ENCODE measurements at places on chromosomes 3 and 15.

GRCh38 chr3:99410789-99411311 is 227.5 kb upstream of the COL8A1 start:
- no peak for DNase-seq

DNA sequence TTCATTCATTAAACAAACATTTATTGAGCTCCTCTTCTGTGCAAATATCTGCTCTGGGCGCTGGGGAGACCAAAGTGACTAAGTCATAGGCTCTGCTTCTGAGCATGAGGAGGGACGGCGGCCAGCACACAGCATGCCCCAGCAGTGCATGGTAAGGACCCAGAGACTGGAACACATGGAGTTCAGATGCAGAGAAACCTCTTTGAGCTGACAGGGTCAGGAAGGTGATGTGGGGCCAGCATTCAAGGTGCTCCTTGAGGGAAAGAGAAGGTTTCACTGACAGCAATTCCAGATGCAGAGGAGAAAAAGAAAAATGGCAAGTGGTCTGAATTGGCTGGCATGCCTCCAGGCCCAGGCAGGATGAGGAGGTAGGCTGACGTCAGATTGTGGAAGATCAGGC is 234.5 kb downstream of the UACA start:
- DNase-seq, result no peak

DNA sequence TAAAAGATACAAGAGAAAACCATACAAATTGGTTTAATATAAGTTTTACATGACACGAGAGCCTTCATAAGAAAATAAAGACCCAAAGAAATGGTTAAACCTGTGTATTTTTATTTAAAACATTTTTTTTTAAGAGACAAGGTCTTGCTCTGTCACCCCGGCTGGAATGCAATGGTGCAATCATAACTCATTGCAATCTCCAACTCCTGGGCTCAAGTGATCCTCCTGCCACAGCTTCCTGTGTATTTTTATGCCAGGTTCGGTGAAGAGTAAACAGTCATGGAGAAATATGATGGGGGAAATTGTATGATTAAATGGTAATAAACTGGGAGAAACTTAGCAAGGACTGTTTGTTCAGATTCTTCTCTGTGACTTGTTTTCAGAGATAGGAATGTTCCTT is 441.0 kb downstream of the TUSC7 start:
- no peak for DNase-seq

DNA sequence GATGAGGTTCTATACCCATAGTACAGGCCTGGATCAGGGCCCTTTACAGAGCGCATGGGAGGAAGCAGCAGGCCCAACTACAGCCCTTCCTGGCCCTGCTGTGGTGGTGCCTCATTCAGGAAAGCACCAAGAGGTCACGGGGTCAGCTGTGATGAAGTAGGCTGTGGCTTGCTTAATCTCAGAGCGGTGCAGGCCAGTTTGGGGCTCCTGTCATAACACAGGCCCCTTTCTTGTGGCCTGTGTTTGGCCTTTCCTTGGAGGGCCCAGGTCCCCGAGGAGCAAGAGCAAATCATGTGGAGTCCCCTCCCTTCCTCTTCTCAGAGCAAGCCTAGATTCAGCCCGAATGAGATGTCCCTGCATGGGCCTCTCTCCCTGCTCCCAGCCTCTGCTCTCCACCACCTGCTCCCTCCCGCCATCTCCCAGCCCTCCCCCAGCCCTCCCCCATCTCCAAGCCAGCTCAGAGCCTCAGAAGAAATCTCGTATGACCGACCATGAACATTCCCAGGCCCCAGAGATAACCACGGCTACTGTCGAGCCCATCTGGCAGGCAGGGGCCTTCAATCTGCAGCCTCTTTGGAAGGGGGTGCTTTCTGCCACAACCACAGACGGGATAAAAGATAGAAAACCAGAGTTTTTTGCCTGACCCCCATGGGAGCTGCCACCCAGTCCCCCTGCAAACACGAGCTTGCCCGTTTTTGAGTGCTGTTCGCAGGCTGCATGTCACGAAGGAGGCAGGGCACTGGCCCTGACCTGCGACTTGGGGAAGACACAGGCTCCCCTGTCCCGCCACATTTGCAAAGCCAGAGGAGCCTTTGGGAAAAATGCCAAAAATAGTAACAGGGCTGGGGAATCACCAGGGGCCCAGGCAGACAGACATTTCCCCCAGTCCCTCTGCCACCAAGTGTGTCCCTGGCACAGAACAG is 32.3 kb upstream of the DUSP7 start:
- no peak for DNase-seq

DNA sequence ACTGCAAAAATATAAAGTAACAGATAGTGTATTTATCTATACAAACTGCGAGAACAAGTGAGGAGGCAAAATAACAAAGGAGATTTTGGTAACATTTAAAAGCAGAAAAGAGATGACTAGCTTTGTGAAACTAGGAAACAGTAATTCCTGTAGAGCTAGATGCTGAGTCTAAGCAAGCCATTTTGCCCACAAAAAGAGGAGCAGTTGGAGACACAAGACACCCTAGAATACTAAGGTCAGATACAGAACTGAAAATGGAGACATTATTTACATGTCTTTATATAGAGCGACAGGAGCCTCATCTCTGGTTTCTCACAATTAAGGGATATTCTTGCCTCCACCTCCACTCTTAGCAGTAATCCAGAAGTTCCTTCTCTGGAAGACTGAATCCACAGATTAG is 732.4 kb upstream of the GBE1 start:
- DNase-seq, result no peak

- DNase-seq, result no peak
Observed at GRCh38 chr15:52306270-52306669, 10.7 kb upstream of the MYO5C start.

- DNase-seq, result no peak
Observed at GRCh38 chr15:61654002-61654740, 406.1 kb downstream of the VPS13C start.

- no peak for DNase-seq
Observed at GRCh38 chr3:30344288-30344687, 262.1 kb upstream of the TGFBR2 start.

Measured in activated T-cell treated with anti-CD3 and anti-CD28 coated beads, Interleukin-2, amount 50 U/mL, for 48 hours (primary cell).